ENCODE measurements at places on chromosomes 12 and 14.

DNA sequence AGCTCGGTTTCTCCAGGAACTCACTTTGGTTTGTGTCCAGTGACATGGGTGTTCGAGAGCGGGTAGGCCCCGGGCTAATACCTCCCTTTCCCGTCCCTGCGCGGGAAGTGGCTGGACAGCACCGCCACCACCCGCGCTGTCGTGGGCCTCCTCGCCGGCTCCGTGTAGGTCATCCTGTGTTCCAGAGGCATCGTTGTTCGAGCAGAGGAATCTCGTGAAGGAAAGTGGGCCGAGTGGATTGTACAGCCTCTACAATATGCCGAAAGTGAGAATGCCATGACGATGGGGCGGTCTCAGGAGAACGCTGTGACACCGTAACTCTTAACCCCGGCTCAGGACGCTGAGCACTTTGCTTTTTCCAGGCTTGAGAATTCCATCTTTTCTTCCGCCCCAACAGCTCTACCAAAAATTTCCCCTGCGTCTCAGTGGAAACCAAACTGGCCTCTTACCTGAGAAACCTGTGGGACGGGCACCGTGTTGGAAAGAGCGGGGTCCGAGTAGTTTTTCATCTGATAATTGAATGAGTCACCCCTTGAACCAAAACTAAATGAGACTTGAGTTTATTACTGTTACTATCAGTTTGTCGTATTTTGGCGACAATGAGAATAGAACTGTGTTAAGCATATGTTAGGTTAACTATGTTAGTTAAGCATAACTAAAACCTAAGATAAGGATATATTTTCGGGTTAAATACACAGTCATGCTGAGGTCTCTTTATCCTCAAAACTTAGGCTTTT is 510 bp downstream of the EIF2S1 start:
- no peak for DNase-seq

DNA sequence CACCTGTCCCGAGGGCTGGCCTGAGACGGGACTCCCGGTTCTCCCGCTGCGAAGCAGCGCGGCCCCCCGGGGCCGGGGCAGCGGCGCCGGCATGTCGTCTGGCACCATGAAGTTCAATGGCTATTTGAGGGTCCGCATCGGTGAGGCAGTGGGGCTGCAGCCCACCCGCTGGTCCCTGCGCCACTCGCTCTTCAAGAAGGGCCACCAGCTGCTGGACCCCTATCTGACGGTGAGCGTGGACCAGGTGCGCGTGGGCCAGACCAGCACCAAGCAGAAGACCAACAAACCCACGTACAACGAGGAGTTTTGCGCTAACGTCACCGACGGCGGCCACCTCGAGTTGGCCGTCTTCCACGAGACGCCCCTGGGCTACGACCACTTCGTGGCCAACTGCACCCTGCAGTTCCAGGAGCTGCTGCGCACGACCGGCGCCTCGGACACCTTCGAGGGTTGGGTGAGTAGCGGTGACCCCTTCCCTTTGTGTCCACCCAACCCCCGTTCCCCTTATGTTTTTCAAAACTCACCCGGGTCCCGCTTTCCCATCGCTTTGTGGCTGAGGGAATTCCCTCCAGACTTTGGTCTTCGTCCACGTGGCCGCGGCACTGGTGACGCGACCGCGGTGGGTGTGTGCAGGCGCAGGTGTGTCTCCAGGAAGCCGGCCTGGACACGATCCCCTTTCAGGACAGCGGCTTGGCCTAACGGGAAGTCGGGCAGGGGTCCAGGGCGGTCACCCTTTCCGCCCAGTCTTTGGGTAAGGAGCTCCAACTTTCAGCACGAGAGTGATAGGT is 826 bp downstream of the PRKCH start:
- DNase-seq, result no peak

DNA sequence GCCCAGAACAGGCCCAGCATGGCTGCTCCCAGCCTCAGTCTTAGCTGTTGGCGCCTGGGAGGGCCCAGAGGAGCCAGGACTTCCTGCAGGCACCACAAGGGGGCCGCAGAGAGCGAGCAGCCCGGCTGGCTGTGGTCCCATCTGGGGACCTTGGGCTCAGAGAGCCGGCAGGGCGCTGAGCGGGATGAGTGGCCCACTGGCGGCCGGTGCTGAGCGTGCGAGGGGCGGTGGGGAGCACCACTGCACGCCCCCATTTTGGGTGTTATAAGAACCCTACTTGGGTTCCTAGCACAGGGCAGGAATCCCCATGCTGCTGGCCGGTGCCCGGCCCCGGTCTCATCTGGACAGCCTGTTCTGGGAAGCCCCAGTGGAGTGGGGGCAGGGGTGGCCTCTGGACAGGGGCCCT is 25.9 kb upstream of the CRIP2 start:
- no peak for DNase-seq

GRCh38 chr14:93299866-93300265 is 33.0 kb downstream of the BTBD7 start:
- no peak for DNase-seq

GRCh38 chr12:21710958-21711775 is 53.5 kb upstream of the LDHB start:
- no peak for DNase-seq

All from GF-D8 (cell line).